ENCODE measurements at places on chromosomes 6 and 20.
A peak's percentile ranks its signal among the peaks of the same experiment; 100 is the strongest.

GRCh38 chr6:84774157-84774984 is 10.0 kb upstream of the TBX18 start:
- peak; percentile 19 for DNase-seq

DNA sequence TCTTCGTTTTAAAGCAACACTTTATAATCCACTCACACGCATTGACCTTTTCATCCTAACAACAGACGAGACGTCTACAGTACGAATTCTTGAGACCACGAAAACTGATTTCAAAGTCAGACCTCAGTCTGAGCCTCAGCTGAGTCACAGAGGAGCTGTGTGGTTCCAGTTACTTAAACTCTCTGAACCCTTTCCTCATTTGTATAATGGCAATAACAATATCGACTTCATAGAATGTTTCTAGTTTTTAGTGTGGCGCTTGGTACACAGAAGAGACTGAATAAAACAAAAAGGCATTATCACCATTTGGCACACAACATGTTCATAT is 236.9 kb downstream of the ATXN1 start:
- DNase-seq: no peak

GRCh38 chr6:128511506-128511905 is 8.9 kb downstream of the PTPRK start:
- DNase-seq: no peak

DNA sequence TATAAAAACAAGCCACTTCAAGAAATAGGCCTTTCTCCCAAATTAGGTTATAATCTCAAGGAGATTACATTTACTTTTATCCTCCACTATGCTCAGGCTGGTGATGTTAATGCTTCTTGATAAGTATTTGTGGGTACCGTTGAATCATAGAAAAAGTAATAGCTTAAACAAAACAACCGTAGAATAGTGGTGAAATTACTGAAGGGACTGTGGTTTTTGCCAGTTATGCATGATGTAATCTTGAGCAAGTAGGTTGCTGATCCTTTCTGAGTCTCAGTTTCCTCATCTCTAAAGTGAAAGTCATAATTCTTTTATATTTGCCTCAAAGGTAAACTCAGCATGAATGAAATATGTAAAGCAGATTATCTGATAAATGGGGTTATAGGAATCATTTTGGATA is 187.3 kb upstream of the JAG1 start:
- peak; percentile 45 for DNase-seq

- no peak for DNase-seq
Observed at GRCh38 chr6:96460052-96460700, 61.4 kb upstream of the UFL1 start.

Measured in suppressor macrophage treated with lipopolysaccharide for 4 hours (primary cell).